Stomach (tissue), 19 donors: ENCODE measurements at places on chromosomes 5 and 9. TPM values are rescaled to one million over a fixed set of nuclear protein-coding genes. Genes with fewer than 3 reads are reported as not detected.

SLC6A19 gene
- total RNA-seq = not detected

SOHLH1 gene
- total RNA-seq = not detected

FAM221B gene
- total RNA-seq = not detected

RGS14 gene
- 4.2 TPM for total RNA-seq

WWC1 gene
- 47.4 TPM for total RNA-seq
